HuH-7.5 (cell line): ENCODE measurements at places on chromosomes 11 and 22.

DNA sequence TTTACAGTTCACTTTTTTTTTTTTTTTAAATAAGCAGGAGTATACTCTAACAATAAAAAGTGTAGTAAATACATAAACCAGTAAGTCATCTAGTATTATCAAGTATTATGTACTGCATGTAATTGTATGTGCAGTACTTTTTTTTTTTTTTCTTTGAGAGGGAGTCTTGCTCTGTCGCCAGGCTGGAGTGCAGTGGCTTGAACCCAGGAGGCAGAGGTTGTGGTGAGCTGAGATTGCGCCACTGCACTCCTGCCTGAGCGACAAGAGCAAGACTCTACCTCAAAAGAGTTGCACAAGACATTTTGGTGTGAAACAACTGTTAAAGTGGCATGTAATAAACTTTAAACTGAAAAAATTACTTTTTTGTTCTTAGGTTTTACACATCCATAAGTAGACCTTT lies 16.7 kb downstream of the BCL2L13 start:
- DNase-seq, result no peak

DNA sequence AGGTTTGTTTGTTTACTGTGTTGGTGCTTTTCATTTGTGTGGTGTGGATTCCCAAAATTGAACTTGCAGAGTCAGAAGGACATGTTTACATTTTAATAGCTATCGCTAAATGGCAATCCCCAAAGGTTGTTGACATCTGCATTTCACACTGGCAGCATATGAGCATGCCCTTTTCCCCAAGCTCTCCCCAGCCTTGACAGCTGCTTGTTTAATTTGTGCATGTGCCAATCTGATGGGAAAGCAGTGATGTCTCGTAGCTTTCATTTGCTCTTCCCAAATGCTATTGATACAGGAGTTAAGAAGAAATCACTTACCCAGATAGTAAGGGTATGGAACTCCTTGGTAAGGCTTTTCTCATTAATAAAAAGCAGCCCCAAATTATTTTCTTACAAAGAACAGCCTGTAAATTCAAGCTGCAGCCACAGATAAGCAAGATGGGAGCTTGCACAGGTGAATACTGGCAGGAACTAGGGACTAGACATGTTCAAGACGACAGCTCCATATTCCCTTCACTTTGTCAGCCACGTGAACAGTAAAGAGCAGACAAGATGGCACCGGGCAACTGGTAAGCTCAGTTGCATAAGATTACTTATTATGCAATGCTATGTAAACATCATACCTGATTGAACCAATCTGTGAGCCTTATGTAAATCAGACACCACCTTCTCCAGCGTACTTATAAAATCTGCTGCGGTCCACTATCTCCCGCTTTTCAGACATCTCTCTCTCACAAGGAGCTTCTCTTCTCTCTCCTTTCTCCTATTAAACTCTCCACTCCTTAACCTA lies 87.4 kb downstream of the IGLL5 start:
- no peak for DNase-seq

DNA sequence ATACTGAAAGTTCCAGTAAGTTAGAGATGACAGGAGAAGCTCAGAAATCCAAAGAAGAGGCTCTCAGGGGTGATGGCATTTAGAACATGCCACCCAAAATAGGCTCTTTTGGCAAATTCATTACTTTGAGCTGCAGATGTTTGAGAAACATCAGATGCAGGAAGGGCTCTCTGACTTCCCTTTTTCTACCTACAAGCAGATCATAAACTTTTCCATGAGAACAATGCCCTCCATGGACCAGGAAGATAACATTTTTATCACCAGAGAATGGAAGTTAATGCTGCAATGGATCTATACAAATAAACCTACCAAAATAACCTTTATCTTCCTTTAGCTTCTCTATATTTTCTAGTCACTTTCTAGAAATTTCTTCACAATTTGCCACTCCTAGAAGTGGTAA lies 32.7 kb upstream of the FAR1 start:
- DNase-seq, result no peak

- DNase-seq, result no peak
Observed at GRCh38 chr11:269146-269890, 8.9 kb upstream of the NLRP6 start.

DNA sequence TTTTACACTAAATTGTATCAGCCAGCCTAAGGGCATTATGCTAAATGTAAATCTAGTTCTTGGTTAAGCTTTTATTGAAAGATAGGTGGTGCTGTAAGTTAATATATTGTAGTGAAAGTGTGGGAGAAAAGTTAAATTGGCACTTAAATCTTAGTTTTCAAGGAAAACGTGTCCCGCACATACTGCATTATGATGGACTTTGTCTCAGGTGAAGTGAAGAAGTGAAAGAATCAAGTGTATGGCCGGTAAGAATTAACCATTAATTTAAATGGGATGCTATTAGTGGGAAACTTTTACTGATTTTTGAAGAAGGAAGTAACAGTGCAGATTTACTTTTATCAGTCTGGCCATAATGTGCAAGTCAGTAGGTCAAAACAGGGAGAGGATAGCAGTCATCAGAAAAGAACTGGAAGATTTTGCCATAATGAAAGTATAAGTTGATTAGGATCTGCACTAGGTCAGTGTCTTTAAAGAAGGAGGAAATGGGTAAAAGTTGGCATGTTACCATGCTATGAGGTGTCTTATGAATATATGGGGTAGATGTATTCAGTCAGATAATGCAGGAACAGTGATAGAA lies 81.6 kb downstream of the PDHX start:
- no peak for DNase-seq

GRCh38 chr11:71843858-71844257 lies 10.9 kb downstream of the DEFB108B start:
- DNase-seq, result no peak

GRCh38 chr11:66006891-66007176 lies 4.5 kb downstream of the BANF1 start:
- DNase-seq, result no peak

- no peak for DNase-seq
Observed at GRCh38 chr22:21688706-21689381, 23.0 kb downstream of the PPIL2 start.

DNA sequence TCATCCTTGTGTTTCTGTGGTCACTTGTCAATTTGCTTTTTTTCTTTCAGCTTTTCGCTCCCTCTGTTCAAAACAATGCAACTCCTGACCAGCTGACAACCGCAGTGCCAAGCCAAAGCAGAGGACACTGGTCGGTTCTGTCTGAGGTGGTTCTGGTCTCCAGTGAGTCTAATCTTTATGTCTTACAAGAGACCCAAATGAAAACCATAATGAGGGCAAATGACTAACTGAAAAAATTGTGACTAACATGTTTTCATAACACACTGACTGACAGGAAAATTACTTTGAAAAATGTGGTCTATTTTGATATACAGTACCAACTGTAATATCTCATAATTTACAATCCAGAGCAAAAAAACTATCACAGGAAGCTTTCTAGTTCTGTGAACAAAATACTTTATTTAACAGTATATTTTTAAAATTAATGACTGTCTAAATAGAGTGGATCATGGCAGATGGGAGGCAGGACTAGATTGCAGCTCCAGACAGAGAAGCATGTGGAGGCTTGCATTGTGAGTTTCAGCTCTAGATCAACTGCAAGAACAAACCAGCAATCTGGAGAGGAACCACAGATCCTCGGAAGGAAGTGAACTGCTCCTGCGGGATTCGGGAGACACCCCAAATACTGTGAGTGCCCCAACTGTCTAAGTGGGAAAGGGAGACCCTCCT lies 311.8 kb downstream of the SBF2 start:
- no peak for DNase-seq

- no peak for DNase-seq
Observed at GRCh38 chr22:34019190-34019845, 99.0 kb upstream of the LARGE1 start.

GRCh38 chr11:103547024-103547423 lies 437.8 kb downstream of the DYNC2H1 start:
- DNase-seq, result no peak

DNA sequence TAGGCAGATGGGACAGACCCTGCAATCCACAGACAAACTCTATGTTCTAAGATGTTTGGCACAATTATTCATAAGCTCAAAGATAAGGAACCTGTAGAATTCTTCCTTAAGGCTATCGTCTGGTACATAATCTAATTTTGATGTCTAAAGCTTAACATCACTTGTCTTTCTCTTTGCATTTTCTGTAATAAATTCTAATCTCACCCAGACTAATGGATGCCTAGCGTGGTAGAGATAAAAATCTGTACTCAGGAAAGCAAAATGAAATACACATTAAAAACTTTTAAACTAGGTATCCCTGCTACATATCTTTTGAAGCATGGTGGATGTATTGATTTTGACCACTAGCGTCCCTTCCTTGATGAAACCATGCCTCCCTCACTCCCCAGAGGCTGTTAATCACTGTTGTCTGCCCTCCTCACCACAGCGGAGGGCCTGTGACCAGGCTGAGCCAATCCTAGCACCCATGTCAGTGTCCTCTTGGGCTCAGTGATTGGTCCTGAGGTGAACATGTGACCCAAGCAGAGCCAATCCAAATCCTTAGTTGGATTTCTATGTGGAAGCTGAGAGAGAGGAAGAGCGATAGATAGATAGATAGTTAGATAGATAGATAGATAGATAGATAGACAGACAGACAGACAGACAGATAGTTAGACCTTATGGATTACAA lies 82.2 kb upstream of the GRK3 start:
- no peak for DNase-seq

GRCh38 chr22:37995460-37995859 lies 11.1 kb upstream of the SOX10 start:
- no peak for DNase-seq
